ENCODE measurements at places on chromosomes 4 and X.

GRCh38 chr4:145396581-145396980, 85.1 kb upstream of the SMAD1 start:
- no peak for DNase-seq

DNA sequence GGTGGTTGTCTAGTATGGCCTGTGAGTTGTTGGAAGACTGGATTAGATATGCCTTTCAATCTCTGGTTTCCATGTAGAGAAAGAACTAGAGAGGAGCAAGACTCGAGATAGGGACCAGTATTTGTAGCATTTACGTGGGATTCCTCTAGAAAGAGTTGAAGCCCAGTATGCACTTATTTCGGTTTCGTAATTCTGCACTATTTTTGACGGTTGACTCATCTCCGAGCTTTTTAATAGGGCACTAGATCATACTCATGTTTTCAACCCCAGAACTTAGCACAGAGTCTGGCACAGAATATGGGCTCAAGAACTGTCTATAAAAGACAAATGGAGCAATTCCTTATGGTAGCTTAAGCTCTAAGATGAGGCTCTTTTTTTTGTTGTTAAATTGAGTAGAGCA, 15.7 kb downstream of the HELT start:
- no peak for DNase-seq

DNA sequence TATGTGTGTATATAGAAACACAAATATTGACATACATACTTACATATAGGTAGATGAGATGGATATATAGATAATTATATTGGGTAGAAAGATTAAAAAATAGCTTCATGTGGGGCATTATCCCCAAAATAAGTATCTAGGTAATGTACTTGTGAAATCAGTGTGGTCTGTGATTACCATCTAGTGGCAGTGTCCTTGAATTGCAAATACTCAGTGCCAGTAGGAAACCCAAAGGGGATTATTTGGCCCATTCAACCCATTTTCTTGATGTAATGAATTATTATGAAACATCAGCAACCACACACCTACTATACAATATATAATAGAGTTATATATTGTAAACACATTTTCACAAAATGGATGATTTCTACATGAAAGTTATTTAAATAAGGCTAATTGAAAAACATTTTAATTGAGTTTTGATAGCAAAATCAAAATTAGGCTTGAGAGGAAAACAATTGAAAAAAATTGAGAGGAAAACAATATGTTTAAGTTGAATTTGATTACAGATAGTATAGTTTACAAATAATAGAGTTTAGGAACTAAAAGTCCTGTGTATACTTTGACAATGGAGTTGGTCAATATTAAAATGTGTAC, 389.4 kb downstream of the GALNTL6 start:
- peak; percentile 36 for DNase-seq

DNA sequence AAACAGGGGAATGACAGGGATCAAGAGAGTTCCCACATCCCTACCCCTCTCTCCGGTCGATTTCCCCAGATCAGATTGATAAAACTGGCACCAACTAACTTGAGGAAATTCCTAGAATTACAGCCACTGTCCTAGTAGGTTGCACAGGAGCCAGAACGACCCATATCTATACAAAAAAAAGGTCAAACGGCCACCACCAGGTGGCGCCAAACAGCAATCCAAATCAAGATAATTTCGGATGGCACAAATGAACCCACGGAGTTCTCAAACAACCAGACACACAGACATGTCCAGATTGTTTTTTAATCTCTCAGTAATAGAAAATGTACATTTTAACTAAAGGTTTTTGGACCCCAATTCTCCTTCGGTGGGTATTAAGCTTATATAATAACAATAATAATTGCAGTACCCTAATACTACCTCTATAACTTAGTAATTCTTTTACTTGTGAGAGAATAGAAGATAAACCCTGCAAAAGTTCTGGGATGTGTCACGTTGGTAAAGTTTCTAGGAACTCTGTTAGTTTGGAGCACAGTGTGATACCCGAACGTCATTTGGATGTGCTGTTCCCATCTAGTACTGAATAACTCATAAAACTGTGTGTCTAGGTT, 212.6 kb downstream of the SPOCK3 start:
- peak; percentile 72 for DNase-seq

GRCh38 chr4:48851651-48852050, 20.8 kb downstream of the OCIAD1 start:
- DNase-seq: no peak

GRCh38 chrX:16240231-16240905, 73.1 kb downstream of the MAGEB17 start:
- DNase-seq: no peak

GRCh38 chr4:119204916-119205315, 7.6 kb upstream of the USP53 start:
- no peak for DNase-seq

GRCh38 chrX:15913146-15913545, 58.5 kb upstream of the AP1S2 start:
- DNase-seq: peak; percentile 14

- no peak for DNase-seq
Observed at GRCh38 chr4:8537041-8537461, 43.1 kb upstream of the GPR78 start.

DNA sequence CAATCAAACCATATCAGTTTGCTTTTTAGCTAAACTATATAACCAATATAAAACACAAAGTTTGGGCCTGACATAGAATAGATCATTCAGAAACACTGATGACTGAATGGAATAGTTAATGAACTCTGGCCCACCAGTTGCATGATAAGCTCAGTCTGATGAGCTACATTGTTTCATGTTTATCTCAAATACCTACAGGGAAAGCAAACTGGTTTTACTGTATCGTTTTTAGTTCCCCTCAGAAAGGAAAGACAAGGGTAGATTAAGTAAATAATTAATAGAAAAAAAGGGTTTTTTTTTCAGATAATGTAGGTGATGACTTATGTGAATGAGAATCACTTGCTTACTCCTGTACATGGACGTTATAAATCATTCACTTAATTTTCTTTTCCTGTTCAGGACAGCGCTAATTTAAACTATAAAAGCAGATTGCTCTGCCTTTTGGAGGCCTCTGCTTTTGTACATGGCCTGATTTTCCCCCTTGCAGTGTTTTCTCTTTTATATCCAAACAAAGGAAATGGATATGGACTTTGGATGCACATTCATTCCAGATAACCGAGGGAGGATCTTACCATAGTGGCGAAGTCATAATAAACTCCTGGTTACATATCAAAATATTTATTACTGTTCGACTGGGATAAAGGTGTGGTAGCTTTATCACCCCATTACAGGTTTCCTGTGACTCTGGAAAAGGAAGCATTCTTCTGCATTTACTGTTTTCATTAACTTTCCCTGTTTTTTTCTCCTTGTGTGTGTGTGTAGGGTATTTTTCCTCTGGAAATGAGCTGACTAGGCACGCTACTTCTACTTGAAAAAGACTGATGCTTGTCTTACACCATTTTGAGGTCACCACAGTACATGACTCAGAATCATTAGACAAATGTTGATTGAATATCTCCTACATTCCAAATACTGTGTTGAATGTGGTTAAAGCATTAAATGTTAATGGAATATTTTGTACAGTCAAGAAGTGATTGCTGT, 373.1 kb upstream of the HS3ST1 start:
- DNase-seq: no peak

- DNase-seq: peak; percentile 9
Observed at GRCh38 chr4:1460967-1461868, 55.0 kb upstream of the NKX1-1 start.

GRCh38 chrX:21926527-21927278, 13.8 kb upstream of the SMS start:
- no peak for DNase-seq

- DNase-seq: no peak
Observed at GRCh38 chrX:111013778-111014455, 82.1 kb upstream of the PAK3 start.

GRCh38 chr4:177558995-177559394, 116.8 kb upstream of the AGA start:
- peak; percentile 17 for DNase-seq

DNA sequence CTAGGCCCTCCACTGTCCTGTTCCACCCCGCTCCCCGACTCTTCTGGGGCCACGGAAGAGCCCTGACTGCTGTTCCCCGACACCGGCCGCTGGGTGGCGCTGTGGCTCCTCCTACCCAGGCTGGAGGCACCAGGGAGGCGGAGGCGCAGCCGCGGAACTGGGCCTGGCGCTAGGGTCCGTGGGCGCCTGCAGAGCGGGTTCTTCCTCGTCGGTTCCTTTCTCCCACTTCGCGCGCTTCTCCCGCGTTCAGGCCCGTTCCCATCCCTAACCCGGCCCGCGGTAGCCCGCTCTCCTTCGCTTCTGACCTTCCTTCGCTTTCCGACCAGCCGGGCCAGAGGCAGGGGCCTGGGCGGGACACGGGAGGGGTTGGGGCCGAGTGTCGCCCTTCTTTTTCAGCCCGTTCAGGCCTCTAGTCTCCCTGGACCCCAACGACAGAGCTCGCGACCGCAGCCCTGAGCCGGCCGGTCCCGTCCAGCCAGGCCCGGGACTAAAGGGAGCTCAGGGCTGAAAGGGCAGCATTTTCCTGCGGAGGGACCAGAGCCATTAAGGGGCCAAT, 34.3 kb downstream of the NALF2 start:
- DNase-seq: peak; percentile 77

- no peak for DNase-seq
Observed at GRCh38 chrX:9832811-9833210, 46.6 kb downstream of the SHROOM2 start.

GRCh38 chrX:31091819-31092218, 20.0 kb upstream of the FTHL17 start:
- DNase-seq: no peak

DNA sequence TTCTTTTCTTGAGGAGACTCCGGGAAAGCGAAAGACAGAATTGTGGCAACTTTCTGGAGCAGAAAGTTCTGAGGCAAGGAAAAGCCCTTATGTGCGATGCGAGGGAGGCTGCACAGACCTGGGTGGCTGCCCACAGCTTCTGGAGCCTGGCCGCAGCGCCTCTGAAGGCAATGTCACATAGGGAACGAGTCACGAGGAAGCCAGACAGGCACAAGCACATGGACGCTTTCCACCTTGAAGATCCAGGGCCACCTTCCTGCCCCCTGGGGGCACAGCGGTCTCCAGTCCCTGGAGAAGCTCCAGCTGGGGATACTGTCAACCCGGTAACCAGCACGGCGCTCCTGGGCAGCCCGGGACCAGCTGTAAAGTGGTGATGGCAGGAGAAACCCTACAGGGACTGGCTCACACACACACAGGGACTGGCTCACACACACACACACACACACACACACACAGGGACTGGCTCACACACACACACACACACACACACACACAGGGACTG, 69.8 kb downstream of the MTNR1A start:
- no peak for DNase-seq

DNA sequence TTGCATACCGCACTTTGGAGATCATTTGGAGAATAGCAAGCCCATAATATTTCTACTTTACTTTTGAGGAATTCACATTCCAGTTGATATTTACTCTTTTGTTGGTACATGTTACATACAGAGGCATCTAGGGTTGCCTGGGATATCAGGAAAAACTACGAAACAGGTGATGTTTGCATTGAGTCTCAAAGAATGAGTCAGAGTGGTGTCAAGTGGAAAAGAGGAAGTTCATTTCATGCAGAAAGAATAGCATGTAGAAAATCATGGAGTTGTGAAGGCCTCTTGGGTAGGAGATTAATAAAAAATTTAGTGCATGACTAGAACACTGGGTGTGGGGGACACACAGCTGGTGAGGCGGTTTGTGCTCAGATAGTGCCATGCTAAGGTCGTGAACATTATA, 33.5 kb upstream of the ELOVL6 start:
- no peak for DNase-seq

- no peak for DNase-seq
Observed at GRCh38 chr4:186755550-186756519, 32.2 kb upstream of the FAT1 start.

- DNase-seq: no peak
Observed at GRCh38 chr4:77437079-77437478, 168.5 kb upstream of the CXCL13 start.

DNA sequence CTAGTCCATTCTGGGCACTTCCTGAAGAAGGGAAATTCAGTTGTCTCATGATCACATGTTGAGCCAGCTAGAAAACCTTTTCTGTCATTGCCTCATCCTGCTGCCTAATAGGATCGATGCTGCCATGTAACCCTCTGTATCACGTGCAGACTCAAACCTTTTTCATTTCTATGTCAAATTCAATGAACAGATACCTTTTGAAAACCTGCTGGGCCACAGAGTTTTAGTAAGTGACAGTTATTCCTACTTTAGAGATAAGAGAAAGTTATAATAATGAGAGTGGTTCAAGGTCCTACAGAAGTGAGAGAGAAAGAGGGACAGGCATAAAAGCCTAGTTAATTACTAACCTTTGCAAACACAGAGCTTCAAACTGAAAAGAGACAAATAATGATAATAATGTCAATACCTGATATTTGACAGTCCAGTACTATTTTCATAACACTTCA, 46.0 kb downstream of the MAOA start:
- no peak for DNase-seq

DNA sequence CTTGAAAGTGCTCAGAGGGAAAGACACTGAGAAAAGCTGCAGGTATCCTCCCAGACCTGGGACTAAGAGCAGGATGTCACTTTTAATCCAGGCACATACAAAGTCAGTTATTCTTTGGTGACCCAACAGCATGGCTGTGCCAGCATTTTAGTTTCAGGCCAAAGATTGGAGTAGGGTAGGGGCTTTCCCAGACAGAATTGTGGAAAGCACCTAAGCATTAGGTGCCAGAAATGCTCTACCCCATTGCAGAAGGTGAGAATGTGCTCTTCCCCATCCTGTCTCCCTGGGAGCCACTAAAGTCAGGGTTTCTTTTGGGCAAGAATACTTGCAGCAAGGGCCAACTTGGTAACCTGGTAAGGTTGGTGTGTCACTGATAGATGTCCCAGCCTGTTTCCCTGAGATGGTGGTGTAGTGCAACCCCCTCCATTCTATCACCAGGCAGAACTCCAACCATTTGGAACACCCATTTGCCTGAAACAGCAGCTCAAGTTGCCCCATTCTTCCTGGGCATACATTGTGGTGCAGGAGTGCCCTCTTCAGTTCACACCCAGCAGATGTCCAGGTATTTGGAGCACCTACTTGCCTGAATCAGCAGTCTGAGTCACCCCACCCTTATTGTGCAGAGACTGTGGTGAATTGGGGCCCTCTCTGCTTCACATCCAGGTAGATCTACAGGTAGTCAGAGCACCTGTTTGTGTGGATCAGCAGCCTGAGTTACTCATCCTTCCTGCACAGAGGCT, 183.5 kb downstream of the ZC4H2 start:
- no peak for DNase-seq

GRCh38 chr4:140344621-140345020, 28.8 kb upstream of the SCOC start:
- DNase-seq: no peak

Measured in WERI-Rb-1 (cell line).